ENCODE measurements at places on chromosomes 4 and X.

- no peak for DNase-seq
Observed at GRCh38 chr4:8177552-8177951, 18.9 kb upstream of the ABLIM2 start.

- no peak for DNase-seq
Observed at GRCh38 chrX:4935401-4935800, 1222.0 kb upstream of the PRKX start.

- no peak for DNase-seq
Observed at GRCh38 chr4:35966566-35966965, 277.7 kb downstream of the ARAP2 start.

- DNase-seq, result no peak
Observed at GRCh38 chr4:632926-633325, 7.6 kb downstream of the PDE6B start.

DNA sequence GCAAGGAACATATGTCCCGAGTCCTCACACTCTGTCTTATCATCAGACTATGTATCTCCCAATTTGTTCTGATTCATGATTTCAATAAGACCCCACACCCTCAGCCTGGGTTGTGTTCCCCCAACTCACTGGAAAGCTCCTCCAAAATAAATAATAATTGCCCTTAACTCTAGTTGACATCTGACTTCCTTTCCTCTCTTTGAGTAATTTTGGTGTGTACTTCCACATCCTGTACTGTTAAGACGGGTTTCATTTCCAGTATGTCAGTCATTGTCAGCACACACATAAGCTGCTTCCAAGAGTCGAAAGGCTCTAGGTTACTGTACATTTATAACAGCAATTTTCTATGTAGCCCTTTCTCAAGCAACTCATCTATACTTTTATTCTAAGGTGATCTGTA, 52.2 kb upstream of the C1QTNF7 start:
- DNase-seq, result no peak

- DNase-seq, result no peak
Observed at GRCh38 chrX:67543818-67544217, at the start of gene AR. Gene AR (plus strand): TSS chrX:67544021. CDS start chrX:67545147, 1,126 bp downstream.

- no peak for DNase-seq
Observed at GRCh38 chrX:5397409-5397808, 831.3 kb downstream of the NLGN4X start.

GRCh38 chr4:74037076-74037955, 1.2 kb downstream of the CXCL3 start:
- DNase-seq, result no peak

- DNase-seq, result no peak
Observed at GRCh38 chr4:151887816-151888180, 127.0 kb upstream of the GATB start.

DNA sequence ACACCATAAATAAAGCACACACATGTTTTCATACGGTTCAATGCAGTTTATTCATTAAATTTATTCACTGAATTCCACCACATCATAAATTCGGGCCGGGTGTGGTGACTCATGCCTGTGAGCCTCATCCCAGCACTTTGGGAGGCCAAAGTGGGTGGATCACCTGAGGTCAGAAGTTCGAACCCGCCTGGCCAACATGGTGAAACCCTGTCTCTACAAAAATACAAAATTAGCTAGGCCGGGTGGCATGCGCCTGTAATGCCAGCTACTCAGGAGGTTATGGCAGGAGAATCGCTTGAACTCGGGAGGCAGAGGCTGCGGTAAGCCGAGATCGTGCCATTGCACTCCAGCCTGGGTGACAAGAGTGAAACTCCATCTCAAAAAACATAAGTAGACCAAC, 131.6 kb downstream of the PDS5A start:
- DNase-seq, result no peak

DNA sequence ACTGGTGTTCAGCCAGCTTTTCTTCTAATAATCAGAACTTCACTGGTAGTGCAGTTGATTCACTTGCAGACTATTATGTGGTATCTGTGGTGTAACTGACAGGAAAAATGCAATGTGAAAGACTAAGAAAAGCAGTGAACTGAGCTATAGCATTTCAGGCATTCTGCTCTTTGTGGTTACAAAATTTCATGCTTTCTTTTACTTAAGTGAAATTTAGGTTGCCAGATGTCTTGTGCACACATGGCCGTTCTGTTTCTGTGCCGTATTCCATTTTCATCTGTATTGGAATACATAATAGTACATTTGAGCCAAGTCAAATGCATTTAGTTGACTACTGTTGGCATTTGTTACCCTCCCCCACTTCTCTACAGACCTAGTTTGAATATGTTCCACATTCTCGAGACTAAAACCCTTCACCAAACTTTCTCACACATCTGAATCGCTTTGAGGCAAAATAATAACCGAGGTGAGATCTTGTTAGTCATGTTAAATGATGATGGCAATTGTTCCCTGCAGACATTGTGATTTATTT, 8.2 kb downstream of the RTL3 start:
- no peak for DNase-seq

DNA sequence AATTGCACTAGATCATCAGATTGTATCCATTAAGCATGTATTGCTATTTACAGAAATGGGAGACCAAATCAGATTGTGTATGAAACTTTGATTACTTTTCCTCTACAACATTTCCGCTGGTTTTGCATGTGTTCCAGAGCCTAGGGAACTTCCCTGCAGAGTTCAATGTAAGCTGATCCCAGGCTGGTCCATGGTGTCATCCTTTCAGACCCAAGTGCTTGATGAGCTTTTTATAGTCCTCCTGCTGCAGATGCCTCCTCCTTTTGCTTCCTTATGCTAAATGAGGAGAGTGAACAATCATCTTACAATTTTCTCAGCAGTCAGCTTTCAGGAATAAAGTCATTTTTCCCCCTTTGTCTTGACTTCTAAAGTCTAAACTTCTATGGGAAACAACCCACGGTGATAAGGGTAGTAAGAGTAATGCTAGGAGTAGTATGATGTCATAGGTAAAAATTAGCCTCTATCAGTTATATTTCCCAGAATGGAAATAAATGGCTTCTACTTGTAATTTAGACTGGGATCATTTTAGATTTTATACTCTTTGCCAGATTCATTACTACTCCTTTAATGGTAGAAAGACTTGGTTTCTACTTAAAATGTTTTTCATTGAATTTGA, 55.1 kb upstream of the SLC4A4 start:
- no peak for DNase-seq

DNA sequence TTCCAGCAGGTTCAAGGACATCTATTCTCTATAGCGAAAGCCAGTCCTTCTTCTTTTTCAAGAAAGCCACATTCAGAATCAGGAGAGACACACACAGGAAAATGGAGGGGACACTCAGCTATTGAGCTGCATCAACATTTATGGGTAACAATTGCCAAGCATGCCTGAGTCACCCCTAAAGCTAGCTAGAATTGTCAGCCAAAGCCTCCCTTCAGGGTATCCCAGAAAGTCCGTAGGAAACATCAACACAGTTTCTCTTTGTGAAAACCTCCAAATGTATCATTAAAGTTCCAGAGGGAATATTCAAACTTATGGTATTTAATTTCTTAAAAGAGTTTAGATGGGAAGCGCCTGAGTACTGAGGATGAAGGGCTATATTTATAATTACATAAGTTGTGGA, 331.1 kb upstream of the SLC7A11 start:
- no peak for DNase-seq
